Central memory CD4-positive, alpha-beta T cell (primary cell): ENCODE measurements at places on chromosomes 3 and 15.

- DNase-seq, result no peak
Measured at GRCh38 chr15:74265046-74265639, 29.0 kb downstream of the CCDC33 start.

- DNase-seq, result no peak
Measured at GRCh38 chr15:100703032-100703578, 100.7 kb downstream of the ASB7 start.

DNA sequence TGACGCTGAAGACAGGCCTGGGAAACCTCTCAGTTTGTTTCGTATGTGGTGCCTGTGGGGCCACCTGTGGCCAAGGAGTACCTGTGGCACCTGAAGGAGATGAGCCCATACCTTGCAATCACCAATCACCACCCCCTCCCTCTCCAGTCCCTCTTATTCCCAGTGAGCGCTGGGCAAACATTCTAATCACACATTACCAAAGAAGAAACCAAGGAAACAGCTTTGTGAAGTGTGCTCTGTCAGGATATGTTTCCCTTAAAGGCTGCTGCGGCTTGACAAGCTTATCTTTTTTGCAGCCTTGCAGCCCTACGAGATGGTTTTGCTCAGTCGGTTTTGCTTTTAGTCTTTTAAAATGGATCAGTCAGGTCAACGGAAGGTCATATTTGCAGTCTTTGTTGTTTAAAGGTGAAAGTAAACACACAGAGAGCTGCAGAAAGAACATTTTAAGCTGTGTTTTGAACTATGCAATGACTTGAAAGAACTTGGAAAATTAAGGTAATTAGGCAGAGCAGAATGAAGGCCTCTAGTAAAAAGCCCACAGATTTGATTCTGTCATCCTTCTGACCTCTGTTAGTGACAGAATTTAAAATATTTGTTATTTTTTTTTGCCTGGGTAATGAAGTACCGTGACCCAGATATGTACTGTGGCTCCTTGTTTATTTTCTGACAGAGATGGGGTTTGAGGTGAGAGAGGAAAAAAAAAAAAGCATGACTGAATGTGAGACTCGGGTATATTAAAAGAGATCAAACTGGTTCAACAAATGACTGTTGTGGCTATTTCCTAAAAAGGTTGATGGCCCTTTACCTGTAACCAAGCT is 461.4 kb downstream of the NSUN3 start:
- no peak for DNase-seq

DNA sequence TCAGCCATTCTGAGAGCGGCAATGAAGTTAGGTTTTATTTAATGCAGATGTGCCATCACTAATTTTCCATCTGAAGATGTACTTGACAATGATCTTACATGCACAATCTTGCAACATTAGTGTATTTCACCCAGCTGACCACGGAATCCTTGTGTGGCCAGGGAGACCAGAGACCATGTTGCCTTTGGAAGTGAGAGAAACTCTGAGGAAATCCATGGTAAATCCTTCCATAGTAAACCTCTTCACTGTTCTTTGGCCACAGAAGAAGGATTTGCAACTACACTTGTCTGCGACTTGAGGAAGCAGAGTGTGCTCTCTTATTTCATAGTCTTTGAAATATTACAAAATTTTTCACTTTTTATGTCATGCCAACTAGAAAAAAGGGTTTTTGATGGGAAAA is 128.4 kb upstream of the IGSF10 start:
- no peak for DNase-seq

DNA sequence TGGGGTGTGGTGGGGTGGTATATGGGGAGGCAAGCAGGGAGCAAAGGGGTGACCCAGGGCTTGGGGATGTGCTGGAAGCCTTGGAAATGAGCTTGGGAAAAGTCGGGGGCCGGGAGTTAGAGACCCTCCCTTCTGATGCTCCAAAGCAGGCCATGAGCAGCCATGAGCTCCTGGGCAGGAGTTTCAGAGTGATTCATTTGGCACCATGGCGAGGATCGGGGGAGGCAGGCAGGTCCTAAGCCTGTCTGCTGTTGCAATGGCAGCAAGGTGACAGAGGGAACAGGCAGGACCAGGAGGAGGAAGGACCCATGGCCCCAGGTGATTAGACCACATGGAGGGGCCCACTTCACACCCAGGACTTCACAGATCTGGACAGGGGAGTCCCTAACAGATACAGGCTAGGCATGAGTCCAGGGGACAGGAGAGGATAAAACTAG is 21.3 kb downstream of the RGMA start:
- DNase-seq, result no peak

DNA sequence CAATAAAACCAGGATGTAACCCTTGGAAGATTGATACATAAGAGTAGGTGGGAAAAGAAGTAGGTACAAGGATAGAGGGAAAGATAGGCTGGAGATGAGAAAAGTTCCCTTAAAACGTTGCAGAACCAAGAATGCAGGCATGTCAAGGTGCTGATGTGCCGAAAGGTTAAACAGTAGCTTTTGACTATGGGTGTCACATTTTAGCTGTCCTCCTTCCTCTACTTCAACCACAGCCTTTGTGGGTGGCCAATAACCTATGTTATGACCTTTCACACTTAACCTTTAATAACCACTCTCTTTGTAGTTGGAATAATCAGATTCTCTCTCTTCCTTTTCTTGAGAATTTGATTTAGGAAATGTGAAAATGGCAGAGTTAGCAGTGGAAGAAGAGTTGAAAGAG is 184.5 kb upstream of the GAP43 start:
- no peak for DNase-seq

GRCh38 chr3:97821287-97821773 is 481 bp upstream of the CRYBG3 start:
- no peak for DNase-seq

DNA sequence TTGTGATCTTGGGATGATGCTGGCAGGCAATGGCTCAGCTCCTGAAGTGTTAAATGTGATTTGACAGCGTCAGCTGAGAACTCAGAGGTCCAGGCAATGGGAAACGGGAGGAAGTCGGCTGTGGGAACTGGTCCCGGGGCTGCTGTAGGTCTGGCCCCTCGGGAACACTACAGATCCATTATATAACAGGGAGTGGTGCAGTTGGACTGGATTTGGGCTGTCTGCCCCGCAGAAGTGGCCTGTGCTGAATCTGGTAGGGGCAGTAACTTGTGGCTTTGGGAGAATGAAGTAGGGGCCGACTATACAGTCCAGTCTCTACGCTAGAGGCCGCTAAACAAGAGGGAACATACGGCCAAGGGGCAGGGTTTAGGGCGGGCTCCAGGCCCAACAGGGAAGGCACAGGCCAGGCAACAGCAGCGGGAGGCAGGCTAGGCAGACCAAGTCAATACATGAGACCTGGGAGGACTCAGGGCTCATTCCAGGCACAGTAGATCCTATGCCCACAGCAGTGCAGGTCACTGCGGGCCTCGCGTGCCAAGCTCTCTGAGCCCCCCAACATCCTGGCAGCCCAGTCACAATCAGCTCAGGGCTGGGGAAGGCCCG is 20.3 kb upstream of the IL16 start:
- no peak for DNase-seq

GRCh38 chr15:90513448-90513847 is 16.3 kb upstream of the CRTC3 start:
- DNase-seq, result no peak

DNA sequence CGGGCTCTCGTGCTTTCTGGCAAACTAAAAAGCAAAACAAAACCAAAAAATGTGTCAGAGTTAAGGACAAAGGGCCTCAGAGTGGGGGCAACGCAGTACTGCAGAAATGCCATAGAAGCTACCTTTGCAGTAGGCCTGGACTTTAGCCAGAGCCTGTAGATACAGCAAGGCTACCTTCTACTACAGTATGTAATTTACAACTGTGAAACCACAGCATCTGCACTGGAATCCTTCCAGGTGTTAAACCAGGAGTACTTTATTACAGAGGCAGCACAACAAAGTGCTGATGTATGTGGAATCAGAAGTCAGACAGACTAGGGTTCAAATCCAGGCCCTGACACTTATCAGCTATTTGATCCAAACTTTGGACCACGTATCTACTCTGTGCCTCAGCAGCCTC is 34.9 kb downstream of the RUBCN start:
- DNase-seq, result no peak

DNA sequence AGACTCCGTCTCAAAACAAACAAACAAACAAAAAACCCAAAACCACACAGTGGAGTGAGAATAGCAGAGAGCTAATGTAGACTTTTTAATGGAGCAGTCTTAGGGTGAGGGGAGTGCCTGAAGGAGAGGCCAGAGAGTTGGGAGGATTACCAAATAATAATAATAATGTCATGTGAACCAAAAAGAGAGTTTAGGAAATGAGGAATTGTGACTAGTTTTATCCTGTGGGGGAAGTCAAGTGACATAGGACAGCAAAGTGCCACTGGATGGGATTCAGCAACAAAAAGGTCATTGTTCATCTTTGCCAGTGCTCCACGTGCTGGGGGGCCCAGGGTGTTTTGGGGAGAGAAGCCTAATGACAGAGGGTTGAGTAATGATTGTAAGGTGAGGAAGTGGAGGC is 12.9 kb downstream of the GPR87 start:
- no peak for DNase-seq

- DNase-seq, result no peak
Measured at GRCh38 chr3:128484404-128485281, 8.4 kb downstream of the GATA2 start.

DNA sequence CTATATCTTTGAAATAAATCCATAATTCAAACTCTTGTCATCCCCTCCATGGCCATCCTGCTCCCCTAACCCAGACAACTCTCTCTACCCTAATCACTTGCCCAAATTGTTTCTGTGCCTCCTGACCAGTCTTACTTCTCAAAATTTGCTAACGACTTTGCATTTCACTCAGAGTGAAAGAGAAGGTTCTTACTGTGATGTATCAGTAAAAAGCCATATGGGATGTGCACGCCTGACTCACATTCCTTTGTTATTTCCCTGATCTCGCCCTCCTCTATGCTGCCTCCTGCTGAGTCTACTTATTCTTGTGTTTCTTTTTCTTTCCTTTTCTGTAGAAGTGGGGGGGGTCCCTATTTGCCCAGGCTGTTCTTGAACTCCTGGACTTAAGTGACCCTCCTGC is 487.2 kb upstream of the FRG2C start:
- DNase-seq, result no peak

DNA sequence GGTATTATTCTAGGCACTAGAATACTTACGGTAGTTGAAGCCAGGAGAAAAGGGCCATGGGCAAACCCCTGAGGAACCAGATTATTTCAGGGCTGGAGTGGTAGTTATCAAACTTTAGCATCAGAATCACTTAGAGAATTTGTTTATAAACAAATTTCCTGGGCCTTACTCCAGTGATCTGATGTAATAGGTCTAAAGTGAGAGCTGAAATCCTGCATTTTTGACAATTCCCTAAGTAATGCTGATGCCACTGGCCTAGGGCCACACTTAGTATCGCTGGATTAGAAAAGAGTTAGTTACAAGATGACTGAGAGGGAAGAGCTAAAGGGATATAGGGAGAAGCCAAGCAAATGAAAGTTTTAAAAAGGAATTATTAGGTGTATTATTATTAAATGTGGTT is 412.5 kb upstream of the THRB start:
- no peak for DNase-seq

DNA sequence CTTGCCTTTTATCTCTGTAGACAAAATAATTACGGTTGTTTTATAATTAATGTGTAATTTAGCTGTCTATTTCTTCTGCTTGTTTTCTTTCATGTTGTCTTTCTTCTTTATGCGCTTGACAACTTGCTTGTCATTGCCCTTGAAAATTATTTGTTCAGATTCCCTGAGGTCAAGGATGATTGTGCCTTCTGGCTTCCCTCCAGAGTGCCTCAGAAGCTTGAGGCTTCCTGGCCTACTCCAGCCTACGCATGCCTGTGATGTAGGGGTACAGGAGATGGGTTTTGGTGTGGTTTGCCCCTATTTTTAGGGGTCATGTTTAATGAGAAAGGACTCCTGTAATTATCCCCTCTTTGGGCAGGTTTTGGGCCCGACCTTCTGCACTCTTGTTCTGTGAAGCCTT is 231.5 kb downstream of the SV2B start:
- no peak for DNase-seq

DNA sequence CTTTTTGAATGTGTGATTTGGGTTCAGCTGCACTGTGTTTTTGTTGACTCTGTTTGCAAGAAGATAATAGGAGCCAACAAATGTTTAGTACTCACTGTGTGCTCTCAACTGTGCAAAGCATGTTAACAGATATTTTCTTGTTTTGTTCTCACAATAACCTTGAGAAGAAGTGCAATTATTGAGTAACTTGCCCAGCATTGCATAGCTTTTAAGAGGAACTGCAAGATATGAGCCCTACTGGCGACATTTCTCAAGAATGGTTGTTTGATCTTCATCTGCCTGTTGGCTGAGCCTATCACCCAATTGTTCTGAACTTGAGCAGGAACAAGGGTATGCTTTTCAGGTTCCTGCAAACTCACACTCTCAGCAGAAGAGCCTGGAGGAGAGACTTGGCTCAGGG is 43.4 kb upstream of the AGBL1 start:
- no peak for DNase-seq

DNA sequence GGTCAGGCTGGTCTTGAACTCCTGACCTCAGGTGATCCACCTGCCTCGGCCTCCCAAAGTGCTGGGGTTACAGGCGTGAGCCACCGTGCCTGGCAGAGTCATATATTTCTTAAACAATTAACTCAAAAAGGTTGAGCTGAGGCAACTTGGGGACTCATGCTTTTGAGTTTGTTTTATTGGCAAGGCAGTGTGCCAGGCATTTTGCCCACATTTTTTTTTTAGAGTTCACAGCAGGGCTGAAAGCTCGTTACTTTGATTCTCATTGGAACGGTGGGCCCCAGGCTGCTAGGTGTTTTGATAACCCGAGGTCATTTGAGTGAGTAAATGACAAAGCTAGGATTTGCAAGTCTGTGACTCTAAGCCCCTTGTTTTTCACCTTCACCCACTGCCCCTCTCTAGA is 76.2 kb downstream of the CCK start:
- DNase-seq, result no peak

GRCh38 chr3:122255757-122256439 is 69.2 kb upstream of the CSTA start:
- DNase-seq, result no peak

DNA sequence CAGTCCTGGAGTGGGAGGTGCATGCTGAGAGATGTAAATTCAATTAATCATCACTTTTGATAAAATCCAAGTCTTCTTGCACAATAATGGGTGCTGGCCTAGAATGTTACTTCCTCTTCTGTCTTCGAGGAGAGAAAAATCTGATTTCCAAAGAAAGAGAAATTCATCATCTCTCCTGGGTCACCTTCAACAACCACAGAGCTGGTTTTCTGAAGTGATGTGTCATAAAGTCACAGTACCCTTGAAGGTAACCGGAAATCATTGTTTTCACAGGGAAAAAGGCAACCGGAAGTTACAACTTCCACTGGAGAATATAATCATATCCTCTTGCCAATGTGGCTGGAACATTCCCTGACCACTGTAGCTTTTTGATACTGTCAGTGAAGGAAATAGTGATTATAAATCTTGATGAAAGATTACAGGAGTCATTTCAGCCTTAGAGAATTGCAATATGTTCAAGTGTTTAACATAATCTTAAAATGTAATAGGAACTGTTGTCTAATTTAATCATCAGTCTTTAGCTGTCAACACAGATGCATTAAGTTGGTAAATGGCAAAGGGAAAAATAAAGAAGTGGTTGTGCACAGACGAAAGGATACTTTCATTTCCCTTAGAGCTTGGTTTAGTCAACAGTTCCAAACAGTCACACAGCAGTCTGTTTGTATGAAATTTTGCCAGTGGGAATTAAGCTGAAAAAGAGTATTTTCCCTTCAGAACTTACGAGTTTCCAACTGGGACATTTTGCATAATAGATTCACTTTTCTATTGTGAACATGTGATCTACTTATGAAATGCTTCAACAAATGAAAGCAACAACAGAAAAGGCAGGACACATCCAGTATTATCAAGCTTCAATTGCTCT is 106.5 kb upstream of the SLC4A7 start:
- DNase-seq, result no peak

GRCh38 chr3:119562307-119562961 is 3.0 kb upstream of the CD80 start:
- DNase-seq, result peak; percentile 57

- no peak for DNase-seq
Measured at GRCh38 chr3:62817678-62818077, 57.5 kb downstream of the CADPS start.
